ENCODE measurements at places on chromosomes 4 and X.

DNA sequence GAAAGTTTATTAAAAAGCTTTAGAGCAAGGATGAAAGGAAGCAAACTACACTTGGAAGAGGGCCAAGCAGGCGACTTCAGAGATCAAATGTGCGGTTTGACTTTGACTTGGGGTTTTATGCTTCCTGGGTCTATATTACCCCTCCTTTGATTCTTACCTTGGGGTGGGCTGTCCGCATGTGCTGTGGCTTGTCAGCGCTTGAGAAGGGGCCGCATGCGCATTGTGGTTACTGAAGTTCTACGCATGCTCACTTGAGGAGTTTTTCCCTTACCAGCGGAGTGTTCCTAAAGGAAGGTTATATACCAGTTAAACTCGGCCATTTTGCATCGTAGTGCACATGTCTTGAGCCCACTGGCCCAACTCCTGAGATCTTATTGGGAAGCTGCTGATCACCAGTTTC lies 9.9 kb downstream of the ZNF157 start:
- DNase-seq, result no peak

DNA sequence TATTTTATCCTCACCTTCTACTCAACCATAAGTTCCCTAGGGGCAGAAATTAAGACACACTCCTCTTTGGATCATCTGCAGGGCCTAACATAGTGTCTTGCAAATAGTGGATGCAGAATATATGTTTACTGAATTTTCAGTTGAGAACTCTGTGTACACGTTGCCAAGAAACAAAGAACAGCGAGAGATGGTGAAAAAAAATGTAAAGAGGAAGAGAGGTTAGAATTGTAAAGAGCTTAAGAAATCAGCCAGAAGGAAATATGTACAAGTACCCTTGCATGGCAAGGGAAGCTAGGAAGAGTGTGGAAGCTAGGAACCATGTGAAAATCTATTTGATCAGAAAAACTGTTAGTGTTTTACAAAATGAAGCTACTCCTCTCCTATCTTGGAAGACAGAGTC lies 431.0 kb downstream of the SMARCA1 start:
- DNase-seq, result no peak

DNA sequence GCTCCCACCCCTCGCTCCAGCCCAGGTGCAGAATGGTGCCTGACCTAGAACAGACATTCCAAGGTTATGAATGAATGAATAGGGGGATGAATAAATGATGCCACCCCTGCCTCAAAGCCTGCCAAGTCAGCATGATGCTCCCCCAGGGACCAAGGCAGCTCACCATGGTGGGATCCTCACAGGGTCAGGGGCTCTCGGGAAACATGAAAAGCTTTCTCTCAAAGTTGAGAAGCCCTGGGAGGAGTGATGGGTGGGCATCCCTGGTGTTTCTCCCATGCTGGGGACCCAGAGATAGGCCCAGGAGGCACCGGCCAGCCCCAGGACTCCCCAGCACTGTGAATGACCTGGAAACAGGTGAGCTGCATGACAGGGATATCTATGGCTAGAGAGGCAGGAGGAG lies 58.9 kb downstream of the HTRA3 start:
- no peak for DNase-seq

DNA sequence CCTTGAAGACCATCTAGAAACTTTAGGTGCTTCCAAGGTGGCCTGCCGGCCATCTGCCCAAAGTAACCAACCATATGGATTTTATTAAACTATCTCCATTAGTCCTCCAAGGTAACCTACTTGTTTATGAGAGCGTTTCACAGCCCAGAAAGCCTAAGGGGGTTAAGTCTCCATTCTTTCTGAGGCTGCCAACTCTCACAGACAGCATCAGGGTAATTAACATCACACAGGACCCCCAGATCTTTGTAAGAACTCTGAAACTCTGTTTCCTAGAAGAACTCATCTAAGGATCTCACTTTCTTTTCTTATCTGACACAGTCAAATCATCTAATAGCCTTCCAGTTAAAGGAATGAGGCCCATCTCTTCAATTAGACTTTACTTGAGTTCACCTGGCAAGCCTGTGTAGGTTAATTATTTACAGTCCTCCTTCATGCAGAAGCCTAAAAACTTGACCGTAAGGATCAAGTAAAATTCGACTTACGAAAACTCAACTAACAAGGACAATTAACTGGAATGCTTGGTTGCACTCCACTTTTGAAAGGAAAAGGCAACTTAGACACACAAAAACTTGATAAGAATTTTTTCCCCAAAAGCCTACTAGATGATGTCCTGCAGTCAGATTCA lies 252.5 kb downstream of the GRIA3 start:
- DNase-seq, result no peak

Measured in retina (tissue), 1 donor.